ENCODE measurements at places on chromosomes 3 and 15. TPM values are rescaled to one million over a fixed set of nuclear protein-coding genes. Genes with fewer than 3 reads are reported as not detected.

Gene WDR6
- 70.4 TPM for total RNA-seq

Gene CD276
- 47.2 TPM for total RNA-seq

DNA sequence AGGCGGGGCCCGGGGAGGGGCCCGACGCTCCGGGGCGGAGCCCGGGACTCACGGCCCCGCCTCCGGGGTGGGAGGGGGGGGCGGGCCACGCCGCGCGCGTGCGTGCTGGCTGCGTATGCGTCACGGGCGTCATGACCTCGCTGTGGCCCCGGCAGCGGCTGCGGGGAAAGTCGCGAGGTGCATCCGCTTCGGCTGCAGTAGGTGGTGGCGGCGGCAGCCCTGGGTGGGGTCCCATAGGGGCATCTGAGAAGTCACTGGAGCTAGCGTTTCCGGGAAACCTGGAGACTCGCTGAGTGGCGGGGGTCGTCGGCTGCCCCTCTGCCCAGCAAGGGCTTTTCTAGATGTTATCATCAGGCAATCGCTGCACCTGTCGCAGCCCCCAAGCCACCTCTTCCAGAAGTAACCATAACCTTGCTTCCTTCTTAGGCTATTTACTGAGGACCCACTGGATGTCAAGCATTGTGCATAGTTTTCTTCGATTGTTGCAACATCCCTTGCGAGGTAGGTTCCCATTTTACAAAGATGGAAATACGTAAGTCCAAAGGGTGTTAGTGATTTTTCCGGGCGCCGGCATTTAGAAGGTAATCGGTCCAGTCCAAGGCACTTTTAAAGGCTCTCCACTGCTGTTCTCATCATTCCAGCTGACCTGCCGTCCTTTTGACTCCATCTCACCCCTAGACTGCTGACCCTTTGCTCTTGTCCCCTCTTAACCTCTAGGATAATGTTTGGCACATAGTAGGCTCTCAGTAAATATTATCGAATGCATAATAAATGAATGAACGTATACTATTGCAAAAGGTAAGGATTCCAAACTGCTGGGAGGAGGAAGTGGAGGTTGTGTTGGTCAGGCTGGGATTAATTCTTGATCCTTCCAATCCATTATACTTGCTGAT is at the start of gene GDPGP1:
Gene GDPGP1 (plus strand): TSS at position 114 of the 893 bp plus-strand sequence. CDS start 6,700 bp downstream, outside the sequence.
- DNase-seq, result no peak

Gene NCEH1
- total RNA-seq, result 53.2 TPM

GRCh38 chr15:64828985-64829384 is 3.5 kb upstream of the PIF1 start:
- DNase-seq, result no peak

- no peak for DNase-seq
These were observed 29.5 kb downstream of the CTDSPL start for GRCh38 chr3:37891227-37891626.

- no peak for DNase-seq
These were observed 576.4 kb downstream of the FOXP1 start for GRCh38 chr3:71006810-71007785.

Gene GPR176
- total RNA-seq, result 1.4 TPM

- DNase-seq, result no peak
These were observed 36.8 kb downstream of the CHAC1 start for GRCh38 chr15:40990080-40990479.

DNA sequence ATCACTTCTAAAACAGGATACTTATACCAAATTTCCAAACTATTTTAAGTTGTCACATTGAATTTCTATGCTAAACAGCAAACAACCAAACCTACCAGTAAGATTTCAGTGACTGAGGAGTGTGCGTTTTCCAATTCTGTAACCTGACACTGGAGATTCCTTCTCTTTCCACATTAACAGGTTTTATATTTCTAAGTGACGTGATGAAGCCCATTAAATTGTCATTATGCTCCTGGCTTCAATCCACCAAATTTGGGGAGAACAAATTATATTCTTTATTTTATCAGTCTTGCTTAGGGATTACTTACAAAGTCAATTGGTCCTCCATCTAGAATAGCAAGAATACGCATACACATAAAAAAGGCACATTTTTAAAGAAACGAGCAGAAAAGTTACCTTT is 764.8 kb upstream of the NR2F2 start:
- no peak for DNase-seq

All from heart right ventricle (tissue), 16 donors.